ENCODE measurements at places on chromosomes 13 and 19. TPM values are rescaled to one million over a fixed set of nuclear protein-coding genes. Genes with fewer than 3 reads are reported as not detected.
A peak's percentile ranks its signal among the peaks of the same experiment; 100 is the strongest.

The DNAJB1 gene
- total RNA-seq, result 105 TPM

GRCh38 chr19:28884786-28885476 is 328.0 kb downstream of the UQCRFS1 start:
- DNase-seq, result no peak

The MEIOSIN gene
- total RNA-seq, result 0.37 TPM

The ZNF560 gene
- total RNA-seq, result 0.69 TPM

The SLC8A2 gene
- total RNA-seq, result 1.7 TPM

- no peak for DNase-seq
Observed at GRCh38 chr19:8610936-8611300, 403 bp upstream of the ADAMTS10 start.

DNA sequence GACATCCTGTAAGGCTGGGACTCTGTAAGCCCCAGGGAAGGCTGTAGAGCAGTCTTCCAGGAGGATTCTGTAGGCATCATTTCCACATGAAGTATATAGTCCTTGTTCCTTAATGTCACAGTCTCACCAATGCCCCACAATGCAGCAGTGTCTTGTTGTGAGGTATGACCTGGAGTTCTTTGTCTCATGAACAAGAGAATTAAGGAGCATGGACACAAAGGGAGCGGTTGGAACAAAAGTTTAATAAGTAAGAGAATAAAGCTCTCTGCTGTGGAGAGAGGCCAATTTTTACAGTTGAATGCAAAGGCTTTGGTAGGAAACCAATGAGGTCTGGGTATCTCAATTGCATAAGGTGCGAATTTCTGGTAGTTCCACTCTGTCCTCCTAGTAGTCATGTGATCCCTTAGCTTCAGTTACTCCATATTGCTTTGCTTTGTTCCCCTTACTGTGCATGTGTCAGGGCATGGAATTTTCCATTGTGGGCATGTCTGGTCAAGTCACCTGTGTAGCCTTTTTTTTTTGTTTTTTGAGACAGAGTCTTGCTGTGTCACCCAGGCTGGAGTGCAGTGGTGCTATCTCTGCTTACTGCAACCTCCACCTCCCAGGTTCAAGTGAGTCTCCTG is 124.3 kb upstream of the TMTC4 start:
- DNase-seq, result no peak

- DNase-seq, result no peak
Observed at GRCh38 chr19:2944403-2944774, 382 bp downstream of the ZNF77 start.

GRCh38 chr13:73967397-73968165 is 166.6 kb downstream of the KLF12 start:
- no peak for DNase-seq

The ILF3 gene
- total RNA-seq, result 108 TPM

GRCh38 chr13:104286566-104287290 is 1220.5 kb upstream of the SLC10A2 start:
- no peak for DNase-seq

The ANGPTL8 gene
- total RNA-seq, result not detected

DNA sequence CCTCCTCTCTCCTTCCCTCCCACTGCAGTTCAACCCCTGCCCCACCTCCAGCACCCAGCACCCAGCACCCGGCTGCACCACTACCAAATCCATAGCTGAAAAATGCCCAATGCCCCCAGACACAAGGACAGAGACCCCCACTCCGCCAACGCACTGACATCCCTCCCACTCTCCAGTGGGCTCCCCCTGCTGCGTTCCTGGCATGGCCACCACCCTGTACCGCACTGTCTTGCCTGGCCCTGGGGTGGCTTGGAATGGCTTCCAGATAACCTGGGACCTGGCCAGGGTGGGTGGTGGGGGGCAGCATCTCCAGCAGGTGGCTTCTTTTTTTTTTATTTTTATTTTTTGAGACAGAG is 5.8 kb upstream of the MKNK2 start:
- no peak for DNase-seq

The ZNF726 gene
- total RNA-seq, result 1.6 TPM

The FAAP24 gene
- total RNA-seq, result 6.4 TPM

The RDH8 gene
- total RNA-seq, result 0.53 TPM

The SLC1A6 gene
- not detected for total RNA-seq

The DAND5 gene
- not detected for total RNA-seq

DNA sequence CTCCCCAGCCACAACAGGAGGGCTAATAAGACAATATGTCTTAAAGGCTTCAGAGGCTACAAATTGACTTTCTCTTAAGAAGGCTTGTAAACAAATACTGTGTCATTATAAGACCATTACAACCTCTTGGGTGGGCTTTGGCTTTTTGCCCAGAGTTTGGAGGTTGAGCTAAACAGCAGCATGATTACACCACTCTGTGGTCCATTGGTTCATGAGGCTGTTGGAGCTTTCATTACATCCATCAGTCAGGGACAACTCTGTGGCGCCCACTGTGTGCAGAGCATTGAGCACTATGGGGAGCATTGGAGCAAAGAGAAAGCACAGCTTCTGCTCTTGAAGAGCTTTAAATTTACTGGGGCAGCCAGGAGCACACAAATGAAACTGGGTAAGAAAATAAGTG is 75.9 kb downstream of the TNFSF11 start:
- no peak for DNase-seq

The C1QTNF9B gene
- total RNA-seq, result not detected

The ONECUT3 gene
- total RNA-seq, result not detected

The NANOS3 gene
- total RNA-seq, result not detected

The TBXA2R gene
- 0.27 TPM for total RNA-seq

DNA sequence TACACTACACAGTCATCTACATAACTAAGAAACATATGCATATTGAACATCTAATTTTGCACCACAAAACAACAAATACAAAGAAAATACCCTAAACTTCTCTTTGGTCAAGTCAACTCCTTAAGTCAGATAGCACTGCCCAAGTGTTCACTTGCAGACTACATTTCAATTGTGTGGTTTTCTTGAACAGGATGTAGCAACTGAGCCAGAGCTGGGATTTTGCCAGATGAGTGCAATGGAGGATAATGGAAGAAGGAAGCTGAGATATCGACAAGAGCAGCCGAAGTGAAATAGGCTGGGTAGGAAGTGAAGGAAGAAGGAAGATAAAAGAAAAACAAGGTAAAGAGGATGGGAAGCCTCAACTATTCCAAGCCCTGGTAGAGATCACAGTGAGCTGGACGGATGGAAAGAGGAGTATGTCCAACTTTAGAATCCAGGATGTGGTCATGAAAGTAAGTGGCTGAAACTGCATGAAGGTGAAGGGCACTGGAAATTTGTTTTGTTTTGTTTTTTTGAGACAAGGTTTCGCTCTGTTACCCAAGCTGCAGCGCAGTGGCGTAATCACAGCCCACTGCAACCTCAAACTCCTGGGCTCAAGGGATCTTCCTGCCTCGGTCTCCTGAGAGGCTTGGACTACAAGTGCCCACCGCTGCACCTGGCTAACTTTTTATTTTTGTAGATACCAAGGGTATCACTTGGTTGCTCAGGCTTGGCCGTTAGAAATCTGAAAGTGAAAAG is 15.0 kb downstream of the NUFIP1 start:
- no peak for DNase-seq

DNA sequence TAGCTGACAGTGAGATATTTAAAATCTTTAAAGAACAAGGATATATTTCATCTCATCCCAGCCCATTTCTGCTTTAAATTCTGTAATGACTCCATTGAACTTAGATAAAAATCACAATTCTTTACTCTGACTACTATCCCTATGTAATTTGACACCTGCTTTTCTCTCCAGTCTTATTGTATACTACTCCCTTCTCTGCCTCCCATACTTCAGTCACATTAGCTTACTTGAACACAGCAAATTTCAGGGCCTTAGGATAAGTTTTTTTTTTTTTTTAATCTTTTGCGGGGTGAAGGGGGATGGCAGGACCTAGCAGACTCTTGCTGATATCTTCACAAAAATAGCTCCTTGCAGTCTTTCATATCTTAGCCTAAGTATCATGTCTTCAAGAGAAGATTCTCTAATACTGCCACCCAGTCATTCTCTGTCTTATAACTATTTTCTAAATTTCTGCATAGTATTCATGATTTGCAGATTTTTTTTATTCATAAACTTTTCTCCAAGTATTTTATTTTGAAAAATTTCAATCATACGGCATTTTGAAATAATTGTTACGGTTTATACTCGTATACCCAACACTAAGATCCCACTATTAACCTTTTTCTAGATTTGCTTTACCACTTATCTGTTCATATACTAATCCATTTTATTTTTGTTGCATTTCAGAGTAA is 151.4 kb downstream of the PCCA start:
- no peak for DNase-seq

GRCh38 chr13:89832827-89833226 is 1514.7 kb upstream of the MIR17HG start:
- no peak for DNase-seq

DNA sequence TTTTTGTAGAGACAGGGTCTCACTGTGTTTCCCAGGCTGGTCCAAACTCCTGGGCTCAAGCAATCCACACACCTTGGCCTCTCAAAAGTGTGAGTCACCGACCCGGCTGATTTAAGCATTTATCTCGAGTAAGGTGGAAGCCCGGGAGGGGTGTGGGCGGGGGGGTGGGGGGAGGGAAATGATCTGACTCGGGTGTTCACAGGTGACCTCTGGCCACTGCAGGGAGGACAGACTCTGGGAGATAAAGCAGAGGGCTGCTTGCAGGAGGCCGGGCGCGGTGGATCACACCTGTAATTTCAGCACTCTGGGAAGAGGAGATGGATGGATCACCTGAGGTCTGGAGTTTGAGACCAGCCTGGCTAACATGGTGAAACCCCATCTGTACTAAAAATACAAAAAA is 7.9 kb downstream of the DENND1C start:
- no peak for DNase-seq

- DNase-seq, result peak; percentile 5
Observed at GRCh38 chr13:99320693-99321481, 13.7 kb upstream of the GPR183 start.

The PBX4 gene
- 0.96 TPM for total RNA-seq

The STOML3 gene
- total RNA-seq, result 0.13 TPM

DNA sequence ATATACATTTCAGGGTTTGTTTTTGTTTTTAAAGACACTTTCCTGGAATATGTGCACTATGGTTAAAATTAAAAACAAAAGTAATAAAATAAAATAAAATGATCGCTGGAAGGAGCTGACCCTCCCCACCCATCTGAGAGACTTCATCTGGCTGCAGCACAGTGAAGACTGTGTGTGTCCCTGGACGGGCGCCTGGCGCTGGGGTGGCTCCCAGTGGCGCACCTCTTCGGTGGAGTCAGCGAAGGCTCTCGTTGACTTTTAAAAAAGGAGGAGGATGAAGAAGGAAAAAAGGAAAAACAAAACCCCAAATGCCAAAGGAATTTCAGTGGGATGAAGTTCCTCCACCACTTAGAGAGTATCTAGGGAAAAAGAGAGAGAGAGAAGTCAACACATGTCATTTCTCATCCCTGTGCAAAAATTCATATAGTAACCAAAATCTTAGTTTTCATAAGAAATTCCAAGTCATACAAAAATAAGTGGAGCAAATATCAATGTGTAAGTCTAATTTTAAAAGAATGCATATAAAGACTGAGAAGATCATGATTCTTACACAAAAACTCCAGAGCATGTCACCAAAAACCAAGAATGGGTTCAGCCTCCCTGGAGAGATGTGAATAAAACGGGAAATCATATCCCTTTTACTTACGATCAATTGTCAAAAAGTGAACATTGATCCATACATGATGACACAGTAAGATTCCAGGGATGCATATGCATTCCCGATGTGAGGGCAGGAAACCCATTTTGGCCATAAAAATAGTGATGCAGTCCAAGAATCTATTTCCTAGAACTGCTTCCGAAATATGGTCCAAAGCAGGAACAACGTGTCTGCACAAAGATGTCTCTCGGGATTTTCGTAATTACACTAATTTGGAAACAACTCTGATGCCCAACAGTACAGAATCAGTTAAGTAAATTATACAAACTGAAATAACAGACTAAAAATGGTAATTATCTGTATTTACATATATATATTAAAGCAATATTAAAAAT is 123.8 kb downstream of the STK24 start:
- no peak for DNase-seq

- DNase-seq, result peak; percentile 44
Observed at GRCh38 chr13:21010621-21011020, 50.8 kb downstream of the LATS2 start.

DNA sequence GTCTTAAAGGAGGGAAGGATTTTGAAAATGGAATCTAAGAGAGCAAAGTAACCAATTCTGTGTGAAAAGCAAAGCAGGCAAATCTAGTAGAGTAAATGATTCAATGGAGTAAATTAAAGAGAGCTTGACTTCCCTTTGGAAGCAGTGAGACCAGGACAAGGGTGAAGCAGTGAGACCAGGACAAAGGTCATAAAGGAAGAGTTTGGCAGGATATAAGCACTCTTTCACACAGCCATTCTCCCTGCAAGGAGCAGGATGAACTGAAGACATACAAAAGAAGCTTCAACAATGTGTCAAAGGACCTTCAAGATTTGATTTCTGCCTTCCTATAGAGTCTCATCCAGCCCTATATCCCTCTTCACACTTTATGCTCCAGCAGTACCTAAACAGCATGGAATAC is 123.8 kb downstream of the ENOX1 start:
- no peak for DNase-seq

DNA sequence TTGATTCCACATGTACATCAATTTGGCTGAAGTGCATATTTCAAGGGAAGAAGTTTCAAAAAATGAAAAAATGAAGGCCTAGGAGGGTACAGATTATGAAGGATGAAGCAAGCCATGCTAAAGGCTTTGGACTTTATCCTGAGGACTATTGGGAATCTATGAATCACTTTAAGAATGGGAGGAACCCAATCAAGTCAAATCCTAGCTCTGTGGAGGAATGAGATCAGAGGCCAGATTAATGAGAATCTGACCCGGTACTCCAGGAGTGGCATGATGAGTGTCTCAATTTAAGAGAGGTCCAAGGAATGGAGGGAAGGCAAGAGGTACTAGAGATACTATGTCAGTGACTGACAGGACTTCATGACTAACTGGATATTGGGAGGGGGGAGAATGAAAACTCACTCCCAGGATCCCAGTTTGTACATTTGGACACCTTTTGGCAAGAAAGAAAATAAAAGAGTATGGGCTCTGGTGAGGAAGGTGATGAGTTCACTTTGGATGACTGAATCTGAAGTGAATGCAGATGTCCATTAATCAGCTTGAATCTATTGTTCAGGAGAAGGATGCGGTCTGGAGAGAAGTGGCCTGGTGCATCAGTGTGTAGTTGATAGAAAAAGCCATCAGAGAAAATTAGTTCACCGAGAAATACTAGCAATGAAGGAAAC is 349.0 kb downstream of the EFNB2 start:
- DNase-seq, result no peak

DNA sequence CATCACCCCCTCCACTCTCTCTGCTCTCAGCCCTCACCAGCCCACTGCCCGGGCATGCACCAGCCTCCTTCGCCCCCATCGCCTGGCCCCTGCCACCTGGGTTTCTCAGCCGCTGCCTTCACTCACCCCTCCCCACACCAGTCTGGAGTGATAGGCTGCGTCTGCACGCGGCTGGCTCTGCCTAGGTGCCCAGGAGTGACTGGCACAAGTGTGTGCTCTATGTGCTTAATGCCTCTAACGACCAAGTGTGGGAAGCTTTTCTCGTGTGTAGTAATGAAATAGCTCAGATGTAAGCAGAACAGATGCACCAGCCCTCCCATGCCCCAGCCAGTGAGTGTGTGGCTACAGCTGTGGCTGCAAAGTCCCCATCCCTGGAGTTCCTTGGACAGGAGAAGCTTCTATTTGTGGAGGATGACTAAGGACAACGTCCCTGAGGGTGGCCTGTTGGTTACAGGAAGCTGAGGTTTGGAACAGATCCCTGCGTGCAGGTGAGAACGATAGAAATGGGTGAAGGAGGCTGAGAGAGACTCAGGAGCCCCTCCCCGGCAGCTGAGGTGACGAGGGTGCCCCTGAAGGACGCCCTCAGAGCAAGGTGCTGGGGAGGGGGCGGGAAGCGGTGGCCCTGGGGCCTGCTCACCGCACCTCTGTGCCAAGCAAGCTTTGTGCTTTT is 35.6 kb downstream of the ATP11A start:
- no peak for DNase-seq

The NKPD1 gene
- 0.03 TPM for total RNA-seq

All from SK-MEL-5 (cell line).